ENCODE measurements at places on chromosomes 3 and 15. TPM values are rescaled to one million over a fixed set of nuclear protein-coding genes. Genes with fewer than 3 reads are reported as not detected.

DNA sequence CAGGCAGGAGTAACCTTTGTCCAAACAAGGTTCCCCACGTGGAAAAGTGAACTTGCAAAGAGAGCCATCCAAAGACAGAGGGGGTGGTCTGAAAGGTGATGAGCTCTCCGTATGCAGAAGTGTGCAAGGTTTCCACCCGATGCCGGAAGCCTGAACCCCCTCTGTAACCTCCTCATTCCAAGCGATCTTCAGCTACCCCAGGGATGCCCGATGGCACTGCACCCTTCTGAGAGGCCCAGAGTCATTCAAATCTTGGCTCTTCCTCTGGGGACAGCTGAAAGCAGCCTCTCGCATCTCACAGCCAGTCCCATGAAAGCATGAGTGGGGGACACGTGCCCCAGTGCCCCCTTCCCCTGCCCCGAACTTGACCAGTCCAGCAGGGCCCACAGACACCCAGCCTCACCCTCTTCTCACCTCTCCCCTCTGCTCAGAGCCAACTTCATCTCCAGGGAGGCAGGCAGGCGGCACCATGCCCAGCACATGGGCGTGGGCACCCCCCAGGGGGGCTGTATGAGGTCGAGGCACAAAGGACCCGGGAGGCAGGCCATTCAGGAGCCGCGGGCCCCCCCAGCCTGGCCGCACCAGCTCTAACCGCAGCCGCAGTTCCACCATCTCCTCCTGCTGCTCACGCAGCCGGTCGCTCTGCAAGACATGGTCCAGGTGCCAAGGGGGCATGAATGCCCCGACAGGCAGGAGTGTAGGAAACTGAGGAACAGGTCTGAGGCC is 8.7 kb downstream of the KIF7 start:
- no peak for DNase-seq

Gene ERICH6
- total RNA-seq = not detected

DNA sequence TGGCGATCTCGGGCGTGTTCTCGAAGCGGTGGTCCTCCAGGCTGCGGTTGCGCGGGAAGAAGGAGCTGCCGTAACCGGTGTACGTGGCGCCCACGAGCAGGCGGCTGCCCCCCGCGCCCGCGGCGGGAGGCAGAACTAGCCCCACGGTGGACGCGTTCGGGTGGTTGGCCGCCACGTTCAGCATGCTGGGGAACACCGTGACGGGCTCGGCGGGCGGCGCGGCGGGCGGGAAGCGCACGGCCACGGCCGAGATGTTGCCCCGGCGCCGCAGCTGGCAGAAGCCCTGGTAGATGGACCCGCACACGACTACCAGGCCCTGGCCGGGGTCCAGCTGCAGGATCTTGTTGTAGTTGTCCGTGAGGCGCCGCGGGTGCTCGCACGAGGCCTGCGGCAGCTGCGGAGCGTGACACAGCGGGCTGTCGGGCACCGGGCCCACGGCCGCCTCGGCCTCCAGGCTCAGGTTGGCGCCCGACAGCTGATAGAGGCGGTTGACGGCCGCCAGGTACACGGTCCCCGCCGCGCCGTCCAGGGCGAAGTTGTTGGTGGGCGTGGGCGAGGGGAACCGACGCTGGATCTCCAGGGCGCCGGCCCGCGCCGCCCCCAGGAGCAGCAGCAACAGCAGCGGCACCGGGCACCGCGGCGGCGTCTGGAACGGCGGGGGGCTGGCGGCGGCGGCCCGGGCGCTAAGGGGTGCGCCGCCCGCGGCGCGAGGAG is 397 bp downstream of the PLXND1 start:
- peak; percentile 85 for DNase-seq

GRCh38 chr3:196563721-196564225 is 4.6 kb downstream of the WDR53 start:
- peak; percentile 27 for DNase-seq

GRCh38 chr3:15934389-15935195 is 136.8 kb upstream of the ANKRD28 start:
- DNase-seq = no peak

GRCh38 chr15:94856267-94856854 is 625.0 kb downstream of the MCTP2 start:
- no peak for DNase-seq

- DNase-seq = peak; percentile 9
Measured at GRCh38 chr15:60208709-60209108, 189.1 kb downstream of the ANXA2 start.

Gene EFHB
- 2.9 TPM for total RNA-seq

- no peak for DNase-seq
Measured at GRCh38 chr3:13044496-13045240, 28.6 kb downstream of the IQSEC1 start.

- DNase-seq = no peak
Measured at GRCh38 chr3:194306771-194307640, 44.1 kb downstream of the CPN2 start.

Gene ZNF660
- total RNA-seq = 0.76 TPM

GRCh38 chr3:39106851-39107387 is 508 bp downstream of the GORASP1 start:
- peak; percentile 83 for DNase-seq

Gene IL5RA
- total RNA-seq = not detected
